Aorta (tissue), 5 donors: ENCODE measurements at places on chromosomes 3 and 15. TPM values are rescaled to one million over a fixed set of nuclear protein-coding genes. Genes with fewer than 3 reads are reported as not detected.

CELF6 gene
- total RNA-seq, result 1.9 TPM

SPESP1 gene
- total RNA-seq, result 1.3 TPM

C3orf22 gene
- total RNA-seq, result not detected

BOC gene
- total RNA-seq, result 164 TPM

ZDHHC19 gene
- total RNA-seq, result 0.72 TPM

STRIT1 gene
- total RNA-seq, result not detected

TNFSF10 gene
- total RNA-seq, result 53.3 TPM

DNA sequence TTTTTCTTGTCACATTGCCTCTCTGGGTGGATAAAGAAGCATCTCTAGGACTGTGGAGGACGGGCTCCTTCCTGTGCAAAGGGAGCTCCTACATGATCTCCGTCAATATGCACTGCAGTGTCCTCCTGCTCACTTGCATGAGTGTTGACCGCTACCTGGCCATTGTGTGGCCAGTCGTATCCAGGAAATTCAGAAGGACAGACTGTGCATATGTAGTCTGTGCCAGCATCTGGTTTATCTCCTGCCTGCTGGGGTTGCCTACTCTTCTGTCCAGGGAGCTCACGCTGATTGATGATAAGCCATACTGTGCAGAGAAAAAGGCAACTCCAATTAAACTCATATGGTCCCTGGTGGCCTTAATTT is 478 bp downstream of the GPR15 start:
- no peak for DNase-seq

GRCh38 chr3:197468167-197468566 is 87.6 kb downstream of the BDH1 start:
- DNase-seq, result no peak

GRCh38 chr3:179563271-179563783 is 601 bp downstream of the ACTL6A start:
- DNase-seq, result peak; percentile 87

- no peak for DNase-seq
These were observed 28.7 kb downstream of the MRPL3 start for GRCh38 chr3:131474115-131474514.

DNA sequence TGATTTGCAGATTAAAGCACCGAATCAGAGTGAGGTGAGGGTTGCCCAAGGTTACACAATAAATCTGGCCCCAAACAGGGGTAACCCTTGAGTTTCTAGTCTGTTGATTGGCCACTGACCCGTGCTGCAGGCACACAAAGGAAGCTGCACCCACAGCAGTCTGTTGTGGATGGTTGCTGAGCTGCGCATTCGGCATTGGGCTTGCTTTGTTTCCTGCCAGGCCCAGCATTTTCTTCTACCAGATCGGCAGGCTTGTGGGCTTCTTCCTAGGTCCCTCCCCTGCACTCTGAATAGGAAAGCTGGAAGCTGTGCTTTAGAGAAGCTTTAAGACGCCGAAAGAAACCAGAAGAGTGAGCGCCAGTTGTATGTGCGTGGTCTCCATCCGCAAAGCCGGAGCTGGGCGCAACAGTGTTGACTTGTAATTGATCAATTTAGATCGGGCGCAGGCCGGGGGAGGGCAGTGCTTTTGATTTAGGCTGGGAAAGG is 12.1 kb downstream of the B3GNT5 start:
- peak; percentile 68 for DNase-seq

- DNase-seq, result no peak
These were observed 646.0 kb downstream of the TUSC7 start for GRCh38 chr3:117355566-117355965.

- no peak for DNase-seq
These were observed 2.2 kb upstream of the GRAMD2A start for GRCh38 chr15:72199721-72200212.

DNA sequence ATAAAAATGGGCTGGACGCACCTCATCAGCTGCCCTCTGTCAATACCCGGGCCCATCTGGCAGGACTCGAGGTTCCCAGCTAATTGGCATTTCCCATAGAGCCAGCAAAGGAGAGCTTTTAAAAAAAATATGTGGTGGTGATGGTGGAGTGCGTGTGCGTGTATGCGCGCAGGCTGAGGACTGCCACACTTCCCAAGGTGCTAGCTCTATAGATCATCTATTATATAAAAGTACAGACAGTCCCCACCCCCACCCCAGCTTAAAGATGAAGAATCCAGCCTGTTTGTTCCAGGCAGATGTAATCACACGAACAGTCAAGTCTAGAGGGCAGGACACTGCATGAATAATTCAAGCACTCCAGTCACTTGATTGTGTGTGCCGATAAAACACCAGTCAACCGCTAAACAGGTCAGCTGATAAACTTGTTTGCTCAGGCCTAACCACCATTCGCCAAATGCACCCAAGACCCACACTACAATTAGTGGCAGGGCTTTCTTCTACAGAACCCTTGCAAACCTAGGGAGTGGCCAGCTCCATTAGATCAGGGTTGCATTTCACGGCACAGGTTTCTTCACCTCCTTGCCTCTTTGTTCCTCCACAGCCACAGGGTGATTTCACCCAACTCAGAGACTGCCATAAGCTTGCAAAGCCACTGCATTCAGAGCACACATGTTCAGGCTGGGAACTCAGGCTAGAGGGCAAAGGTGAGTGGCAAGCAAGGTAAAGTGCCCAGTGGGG is 5.8 kb downstream of the TLE3 start:
- DNase-seq, result no peak

- DNase-seq, result no peak
These were observed 14.9 kb upstream of the PCSK6 start for GRCh38 chr15:101504373-101504772.

DNA sequence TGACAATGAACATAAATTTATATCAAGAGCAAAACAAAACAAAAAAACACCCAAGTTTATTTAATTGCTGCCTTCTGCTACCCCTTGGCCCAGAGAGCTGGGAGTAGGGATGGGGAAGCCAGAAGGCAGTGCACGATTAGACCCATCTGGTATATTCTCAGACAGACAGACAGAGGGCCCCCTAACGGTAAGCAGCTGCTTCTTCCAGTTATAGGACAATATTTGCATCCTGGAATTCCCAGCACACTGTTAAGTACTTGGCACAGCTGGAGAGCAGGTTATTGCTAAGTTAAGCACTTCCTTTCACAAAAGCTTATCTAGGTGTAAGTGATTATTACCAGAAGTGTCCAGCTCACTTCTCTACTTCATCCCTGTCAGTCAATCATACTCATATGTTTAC is 39.3 kb downstream of the C2CD4B start:
- no peak for DNase-seq

DNA sequence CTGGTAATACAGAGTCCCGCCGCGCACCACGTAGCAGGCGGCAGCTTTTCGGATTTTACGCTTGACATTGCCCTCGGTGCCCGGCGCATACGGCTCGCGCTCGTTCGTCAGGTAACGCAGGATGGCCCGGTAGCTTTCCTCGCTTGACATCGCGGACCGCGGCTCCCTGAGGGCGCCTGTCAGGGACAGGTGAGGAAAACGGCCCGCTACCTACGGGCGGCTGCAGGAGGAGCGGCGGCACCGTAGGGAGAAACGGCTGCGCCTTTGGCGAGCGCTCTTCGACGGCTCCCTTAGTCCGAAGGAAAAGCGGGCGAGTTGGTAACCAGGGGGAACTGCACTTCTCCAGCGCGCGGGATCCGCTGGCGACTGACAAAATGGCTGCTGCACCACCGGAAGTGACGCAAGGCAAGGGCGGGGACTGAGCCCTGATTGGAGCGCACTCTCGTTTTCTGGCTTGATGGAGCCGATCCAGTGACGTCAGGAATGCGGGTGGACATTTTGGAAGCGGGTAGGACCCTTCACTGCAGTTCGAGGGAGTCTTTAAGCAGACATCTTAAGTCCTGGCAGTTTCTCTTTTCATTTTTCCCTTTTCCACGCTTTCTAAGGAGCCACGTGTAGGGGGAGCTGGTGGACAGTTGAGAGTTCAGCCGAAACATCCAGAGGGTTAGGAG is at the start of gene ZBTB11:
Gene ZBTB11 (minus strand): TSS at position 368 of the 671 bp plus-strand sequence. CDS start 218 bp downstream, at position 150.
- peak; percentile 100 for DNase-seq

DNA sequence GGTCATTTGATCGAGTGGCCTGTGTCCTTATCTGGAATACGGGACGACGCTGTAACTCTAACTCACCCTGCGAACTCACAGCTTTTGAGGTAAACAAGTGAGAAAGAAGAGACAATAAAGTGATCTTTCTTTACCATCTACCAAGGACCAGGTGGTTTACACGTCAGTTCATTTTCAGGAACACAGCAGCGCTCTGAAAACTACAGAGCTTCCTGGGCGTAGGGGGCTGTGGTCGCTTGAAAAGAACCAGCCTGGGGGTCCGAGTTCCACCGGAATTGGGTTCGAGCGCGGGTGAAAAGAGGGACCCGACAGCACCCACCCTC is 357 bp downstream of the KIAA1143 start:
- no peak for DNase-seq

- DNase-seq, result no peak
These were observed 71.9 kb upstream of the THSD4 start for GRCh38 chr15:71043373-71043772.

DNA sequence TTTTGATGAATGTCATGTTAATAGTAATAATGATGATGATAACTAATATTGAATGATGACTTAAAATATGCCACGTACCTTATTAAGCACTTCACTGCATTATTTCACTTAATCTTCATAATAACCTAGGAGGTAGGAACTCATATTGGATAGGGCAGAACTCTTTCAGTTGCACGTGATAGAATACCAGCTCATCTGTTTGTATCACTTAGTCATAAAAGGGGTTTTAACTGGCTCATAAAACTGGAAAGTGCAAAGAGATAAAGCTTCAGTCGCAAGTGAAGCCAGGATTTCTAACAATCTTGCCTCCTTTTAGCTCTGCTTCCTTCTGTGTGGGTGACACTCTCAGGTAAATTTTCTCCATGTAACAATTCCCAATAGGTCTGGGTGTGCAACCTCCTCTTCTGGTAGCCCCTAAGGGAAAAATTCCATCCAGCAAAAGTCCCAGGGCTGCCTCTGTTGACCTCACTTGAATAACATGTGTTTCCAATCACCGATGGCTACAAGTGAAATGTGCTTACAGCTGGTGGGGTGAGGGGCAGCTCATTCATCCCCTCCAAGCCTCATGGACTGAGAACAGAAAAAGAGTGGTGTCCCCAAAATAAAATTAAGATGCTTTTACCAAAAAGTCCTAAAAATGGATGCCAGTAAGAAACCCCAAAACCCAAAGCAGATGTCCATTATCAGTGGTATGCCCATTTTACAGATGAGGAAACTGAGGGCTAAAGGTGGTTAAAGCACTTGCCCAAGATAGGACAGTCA is 9.3 kb downstream of the GXYLT2 start:
- no peak for DNase-seq

DNA sequence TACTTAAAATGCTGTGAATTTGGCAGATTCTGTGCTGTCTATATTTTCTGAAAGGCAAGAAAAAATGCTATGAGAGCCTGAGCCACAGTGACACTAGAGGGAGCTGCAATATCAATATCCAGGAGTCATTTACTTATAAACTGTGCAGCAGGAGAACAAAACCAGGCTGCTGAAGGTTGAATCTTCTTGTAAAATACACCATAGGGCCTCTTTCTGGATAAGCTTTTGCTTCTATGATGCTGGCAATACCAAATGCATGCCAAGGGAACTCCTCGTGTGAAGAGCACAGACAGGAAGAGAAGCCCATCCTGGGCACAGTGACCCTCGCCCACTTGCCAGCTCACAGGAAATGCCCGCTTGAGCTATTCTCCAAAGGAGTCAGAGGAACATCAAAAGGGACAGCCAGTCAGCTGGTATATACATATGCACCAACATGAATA is 48.0 kb upstream of the TSPAN3 start:
- DNase-seq, result no peak
